Endothelial cell of umbilical vein (primary cell): ENCODE measurements at places on chromosomes 3 and 15.
A peak's percentile ranks its signal among the peaks of the same experiment; 100 is the strongest.

- DNase-seq: no peak
Measured at GRCh38 chr3:124401843-124402242, 328.4 kb upstream of the UMPS start.

- DNase-seq: no peak
Measured at GRCh38 chr3:108391917-108392593, 95.7 kb downstream of the HHLA2 start.

DNA sequence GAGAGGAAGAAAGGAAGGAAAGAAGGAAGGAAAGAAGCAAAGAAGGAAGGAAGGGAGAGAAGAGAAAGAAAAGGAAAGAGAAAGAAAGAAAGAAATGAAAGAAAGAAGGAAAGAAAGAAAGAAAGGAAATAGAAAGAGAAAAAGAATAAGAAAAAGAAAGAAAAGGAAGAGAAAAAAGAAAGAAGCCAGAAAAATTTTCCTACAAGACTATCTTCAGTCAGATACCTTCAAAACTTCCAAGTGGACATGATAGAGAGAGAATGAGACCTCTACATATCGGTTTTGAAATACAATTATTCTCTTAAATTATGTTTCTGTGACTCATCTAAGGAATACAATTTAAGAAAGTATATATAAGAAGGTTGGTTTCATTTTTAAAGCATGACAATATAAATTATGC, 1369.0 kb downstream of the ZPLD1 start:
- DNase-seq: no peak

DNA sequence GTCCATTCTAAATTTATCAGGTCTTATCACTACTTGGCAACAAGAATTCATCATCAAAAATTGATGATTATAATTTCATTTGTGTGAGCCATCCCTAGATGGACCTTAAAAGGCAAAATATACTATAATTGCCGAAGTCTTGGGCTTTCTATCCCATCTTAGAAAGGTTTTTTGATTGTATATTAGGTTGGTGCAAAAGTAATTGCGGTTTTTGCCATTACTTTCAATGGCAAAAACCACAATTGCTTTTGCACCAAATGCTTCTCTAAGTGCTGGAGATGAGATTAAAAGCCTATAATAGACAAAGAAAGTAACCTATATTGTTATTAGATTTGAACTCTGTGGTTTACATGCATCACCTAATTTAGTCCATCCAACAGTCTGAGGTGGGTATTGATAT, 612.9 kb downstream of the ZNF385D start:
- DNase-seq: no peak

DNA sequence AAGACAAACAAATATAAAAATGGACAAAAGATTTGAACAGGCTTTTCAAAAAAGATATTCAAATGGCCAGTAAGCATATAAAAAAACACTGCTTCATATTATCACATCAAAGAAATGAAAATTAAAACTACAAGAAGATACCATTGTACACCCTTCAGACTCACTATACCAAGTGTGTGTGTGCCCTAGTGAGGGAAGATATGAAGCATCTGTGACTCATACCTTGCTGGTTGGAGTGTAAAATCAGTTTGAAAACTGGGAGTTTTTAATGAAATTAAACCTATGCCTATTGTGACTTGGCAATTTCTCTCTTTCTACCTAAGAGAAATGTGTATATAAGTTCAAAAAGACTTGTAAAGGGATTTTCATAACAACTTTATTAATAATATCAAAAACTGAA, 23.5 kb upstream of the SLC15A2 start:
- DNase-seq: no peak

GRCh38 chr15:77042955-77043920, 27.7 kb downstream of the TSPAN3 start:
- no peak for DNase-seq

DNA sequence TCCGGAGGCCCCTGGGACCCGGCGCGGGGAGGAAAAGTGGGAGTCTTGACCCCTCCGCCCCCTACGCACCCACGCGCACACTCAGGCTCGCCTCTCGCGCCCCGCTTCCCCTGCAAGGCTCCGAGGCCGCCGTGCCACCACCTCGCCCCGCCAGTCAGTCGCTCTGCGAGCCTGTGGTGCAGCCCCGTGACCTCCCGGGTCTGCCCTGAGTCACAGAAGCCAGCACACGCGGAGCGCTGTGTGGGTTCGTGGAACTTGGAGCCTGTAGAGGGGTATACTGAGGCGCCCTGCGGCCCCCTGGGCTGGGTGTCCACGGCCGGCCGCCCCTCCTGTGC, 380 bp upstream of the ALS2CL start:
- DNase-seq: peak; percentile 16

GRCh38 chr3:111418391-111418790, 123.6 kb upstream of the CD96 start:
- DNase-seq: no peak

- DNase-seq: no peak
Measured at GRCh38 chr15:41843571-41843970, 4.9 kb downstream of the PLA2G4B start.

- peak; percentile 84 for DNase-seq
Measured at GRCh38 chr3:188947401-188948280, 224.1 kb upstream of the TPRG1 start.

GRCh38 chr3:40166997-40167396, 142.5 kb upstream of the EIF1B start:
- DNase-seq: no peak

DNA sequence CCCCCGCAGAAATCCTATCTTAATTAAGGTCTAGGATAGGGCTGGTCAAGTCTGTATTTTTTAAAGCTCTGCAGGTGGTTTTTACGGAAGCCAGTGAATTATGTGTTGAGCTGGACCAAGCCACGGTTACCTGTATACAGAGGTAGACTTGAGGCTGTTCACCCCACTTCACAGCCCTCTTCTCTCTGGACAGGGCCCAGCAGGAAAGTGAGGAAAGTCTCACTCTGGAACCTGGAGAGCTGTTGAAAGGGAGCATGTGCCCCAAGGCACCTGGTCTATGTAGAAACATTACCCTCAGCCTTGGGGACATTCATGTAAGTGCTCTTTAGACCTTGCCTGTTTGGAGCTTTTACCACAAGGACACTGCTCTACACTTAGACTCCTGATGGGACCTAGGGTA, 6.9 kb downstream of the SEMA5B start:
- DNase-seq: no peak

GRCh38 chr15:45801543-45801942, 166.7 kb downstream of the SQOR start:
- DNase-seq: no peak

DNA sequence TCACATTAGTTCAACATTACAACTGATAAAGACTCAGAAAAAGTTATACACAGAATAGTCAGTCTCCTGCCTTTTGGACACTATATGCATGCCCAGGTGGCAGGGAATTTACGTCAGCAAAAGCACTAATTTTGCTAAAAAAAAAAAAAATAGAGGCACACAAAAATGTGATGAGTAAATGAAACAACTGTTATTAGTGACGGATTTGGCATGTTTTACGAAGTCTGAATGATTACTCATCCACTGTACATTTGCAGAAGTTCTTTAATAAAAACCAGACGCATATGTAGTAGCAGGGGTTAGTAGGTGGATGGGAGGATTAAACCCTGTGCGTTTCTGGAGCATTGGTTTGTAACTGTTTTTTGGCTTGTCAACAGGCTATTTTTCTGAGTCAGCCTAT, 99.0 kb downstream of the MITF start:
- no peak for DNase-seq

DNA sequence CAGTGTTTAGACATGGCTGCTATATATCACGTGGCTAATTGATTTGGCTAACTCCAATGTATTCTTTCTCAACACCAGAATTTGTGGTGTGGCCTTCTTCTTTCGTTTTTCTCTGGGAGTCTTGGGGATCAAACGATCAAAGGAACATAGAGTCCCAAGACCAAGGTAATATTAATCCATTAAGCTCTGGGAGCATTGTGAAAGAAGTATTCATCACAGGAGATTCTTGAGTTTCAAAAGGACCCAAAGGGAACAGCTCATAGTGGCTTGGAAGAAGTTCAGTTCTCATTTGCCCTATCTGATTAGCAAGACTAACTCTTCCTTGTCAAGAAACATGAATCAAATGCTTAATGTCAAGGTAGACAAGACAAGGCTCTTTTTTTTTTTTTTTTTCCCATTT, 32.9 kb upstream of the TICRR start:
- no peak for DNase-seq

- no peak for DNase-seq
Measured at GRCh38 chr3:110895054-110895453, 176.6 kb upstream of the NECTIN3 start.

- DNase-seq: no peak
Measured at GRCh38 chr15:31324806-31325594, 1.6 kb upstream of the KLF13 start.

GRCh38 chr3:168048414-168049330, 47.1 kb downstream of the GOLIM4 start:
- DNase-seq: no peak

DNA sequence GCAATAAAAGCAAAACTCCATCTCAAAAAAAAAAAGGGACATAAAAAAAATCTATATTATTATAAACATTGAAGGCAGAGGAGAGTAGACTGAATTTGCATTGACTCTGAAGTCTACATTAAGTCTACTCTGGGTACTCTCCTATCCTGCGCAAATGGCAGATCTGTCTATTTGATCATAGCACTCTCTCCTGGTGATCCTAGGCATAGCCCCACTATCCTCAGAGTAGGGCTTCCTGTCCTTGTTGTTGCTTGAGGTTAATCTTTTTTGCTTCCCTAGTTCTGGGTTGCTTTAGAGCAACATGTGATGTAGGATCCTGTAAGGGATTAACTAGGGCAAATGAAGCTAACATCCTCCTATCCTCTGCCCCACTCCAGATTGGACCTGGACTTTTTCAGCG, 82.1 kb upstream of the LRRFIP2 start:
- DNase-seq: no peak

GRCh38 chr3:158492685-158493084, 78.3 kb upstream of the MLF1 start:
- no peak for DNase-seq

- DNase-seq: peak; percentile 97
Measured at GRCh38 chr3:152595975-152596821, 238.7 kb upstream of the P2RY1 start.

GRCh38 chr3:164550857-164551256, 527.4 kb downstream of the SI start:
- DNase-seq: no peak

DNA sequence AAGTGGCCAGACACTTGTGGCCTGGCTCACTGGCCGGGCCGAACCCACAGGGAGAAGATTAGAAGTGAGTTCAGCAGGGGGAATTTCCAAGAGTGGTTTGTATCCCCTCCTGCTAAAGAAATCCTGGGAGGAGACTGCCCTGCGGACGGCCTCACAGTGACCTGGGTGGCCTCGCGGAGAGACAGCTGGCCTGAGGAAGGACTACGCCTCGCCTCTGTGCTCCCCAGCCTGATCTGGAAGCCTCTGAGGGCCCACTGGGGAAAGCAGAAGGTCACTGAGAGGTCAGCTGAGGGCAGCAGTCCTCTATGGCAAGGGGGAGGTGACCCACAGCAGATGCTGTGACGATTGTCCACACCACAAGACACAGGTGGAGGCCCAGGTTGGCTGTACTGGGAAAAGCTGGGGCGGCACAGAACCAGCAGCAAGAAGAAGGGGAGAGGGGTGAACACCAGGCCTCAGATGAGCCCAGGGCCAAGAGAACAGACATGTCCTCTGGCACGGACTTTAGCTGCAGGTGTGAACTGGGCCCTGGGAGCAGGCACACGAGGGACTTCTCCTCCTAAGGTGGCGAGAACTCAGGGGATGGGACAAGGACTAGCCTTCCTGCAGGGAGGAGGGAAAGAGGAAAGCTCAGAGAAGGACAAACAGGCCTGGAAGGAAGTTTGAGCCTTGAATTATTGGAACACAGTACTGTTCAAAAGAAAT, 37.2 kb upstream of the DLG1 start:
- no peak for DNase-seq

- DNase-seq: no peak
Measured at GRCh38 chr3:171416061-171416460, 44.1 kb downstream of the TNIK start.

DNA sequence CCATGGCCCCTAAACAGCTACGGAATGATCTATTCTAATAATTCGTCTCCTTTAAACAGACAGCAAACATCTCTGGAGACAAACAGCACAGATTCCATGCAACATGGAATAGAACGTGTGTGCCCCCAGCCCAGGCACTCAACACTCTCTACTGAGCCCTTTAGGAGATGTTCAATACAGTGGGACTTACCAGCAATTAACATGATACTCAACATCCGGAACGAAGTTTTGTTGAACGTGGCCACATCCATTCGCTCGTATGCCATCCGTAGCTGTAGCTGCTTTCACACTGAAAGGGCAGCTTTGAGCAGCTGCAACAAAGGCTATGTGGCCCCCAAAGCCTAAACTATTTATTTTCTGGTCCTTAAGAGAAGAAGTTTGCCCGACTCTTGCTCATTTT, 3.5 kb downstream of the ADAMTS17 start:
- no peak for DNase-seq

GRCh38 chr3:22835041-22835440, 368.1 kb upstream of the UBE2E2 start:
- DNase-seq: no peak

DNA sequence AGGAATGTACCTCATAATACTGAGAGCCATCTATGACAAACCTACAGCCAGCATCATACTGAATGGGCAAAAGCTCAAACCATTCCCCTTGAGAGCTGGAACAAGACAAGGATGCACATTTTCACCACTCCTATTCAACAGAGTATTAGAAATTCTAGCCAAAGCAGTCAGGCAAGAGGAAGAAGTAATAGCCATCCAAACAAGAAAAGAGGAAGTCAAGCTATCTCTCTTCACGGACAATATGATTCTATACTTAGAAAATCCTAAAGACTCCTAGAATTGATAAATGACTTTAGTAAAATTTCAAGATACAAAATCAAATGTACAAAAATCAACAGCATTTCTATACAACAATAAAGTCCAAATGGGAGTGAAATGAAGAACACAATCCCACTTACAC, 30.2 kb downstream of the OCA2 start:
- DNase-seq: no peak

- no peak for DNase-seq
Measured at GRCh38 chr3:15667484-15667883, 65.9 kb downstream of the BTD start.

- DNase-seq: peak; percentile 10
Measured at GRCh38 chr3:150699068-150699639, 4.6 kb downstream of the ERICH6 start.

DNA sequence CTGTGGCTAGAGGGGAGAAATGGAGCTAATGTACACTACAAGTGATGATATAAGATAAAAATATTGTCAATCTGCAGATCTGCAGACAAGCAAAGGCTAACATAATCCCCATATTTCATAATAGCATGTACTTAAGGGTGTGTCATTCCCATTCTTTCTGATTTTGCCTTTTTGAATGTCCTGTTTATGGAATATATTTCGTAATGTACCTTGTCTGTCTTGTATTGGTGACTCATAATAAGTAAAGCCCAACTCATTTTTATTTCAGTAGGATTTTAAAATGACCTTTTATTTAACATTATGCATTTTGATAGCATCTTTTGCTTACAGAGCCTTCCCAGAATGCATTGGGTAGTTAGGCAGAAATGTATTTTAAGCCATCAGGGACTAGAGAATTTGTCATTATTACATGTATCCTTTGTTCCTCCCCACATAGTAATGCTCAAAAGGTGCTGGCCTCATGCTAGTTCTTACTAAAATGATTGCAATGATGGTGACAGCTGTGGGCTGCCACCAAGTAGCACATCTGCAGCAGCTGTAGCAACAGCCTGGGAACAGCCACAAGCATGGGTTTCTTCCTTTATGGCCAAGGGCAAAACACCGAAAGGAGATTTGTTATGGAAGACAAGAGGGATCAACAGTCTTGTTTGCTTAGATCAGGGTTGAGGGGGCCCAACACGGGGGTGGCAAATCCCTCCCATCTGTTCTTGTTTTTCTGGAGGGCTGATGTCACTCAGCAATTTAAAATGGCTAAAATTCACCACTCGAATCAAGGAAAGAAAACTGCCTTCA, 188.5 kb downstream of the CADPS start:
- no peak for DNase-seq
